NCI-H1105 (cell line): ENCODE measurements at places on chromosomes 3 and 15.

DNA sequence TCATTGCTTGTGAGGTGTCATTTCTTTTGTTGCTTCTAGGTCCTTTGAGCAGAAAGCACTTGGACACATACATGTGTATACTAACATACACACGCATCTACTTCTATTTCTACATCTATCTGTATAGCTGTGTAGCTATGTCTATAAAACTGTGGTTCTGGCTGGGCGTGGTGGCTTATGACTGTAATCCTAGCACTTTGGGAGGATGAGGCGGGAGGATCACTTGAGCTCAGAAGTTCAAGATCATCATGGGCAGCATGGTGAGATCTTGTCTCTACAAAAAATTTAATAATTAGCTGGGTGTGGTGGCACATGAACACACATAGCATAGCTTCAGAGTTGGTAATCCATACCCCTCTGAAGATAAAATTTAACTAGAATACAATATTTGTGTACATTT, 65.0 kb upstream of the MAGI1 start:
- DNase-seq, result no peak

- DNase-seq, result no peak
Observed at GRCh38 chr15:76353023-76353577, 16.5 kb downstream of the ISL2 start.

- no peak for DNase-seq
Observed at GRCh38 chr15:87032295-87032694, 952.6 kb downstream of the AGBL1 start.

DNA sequence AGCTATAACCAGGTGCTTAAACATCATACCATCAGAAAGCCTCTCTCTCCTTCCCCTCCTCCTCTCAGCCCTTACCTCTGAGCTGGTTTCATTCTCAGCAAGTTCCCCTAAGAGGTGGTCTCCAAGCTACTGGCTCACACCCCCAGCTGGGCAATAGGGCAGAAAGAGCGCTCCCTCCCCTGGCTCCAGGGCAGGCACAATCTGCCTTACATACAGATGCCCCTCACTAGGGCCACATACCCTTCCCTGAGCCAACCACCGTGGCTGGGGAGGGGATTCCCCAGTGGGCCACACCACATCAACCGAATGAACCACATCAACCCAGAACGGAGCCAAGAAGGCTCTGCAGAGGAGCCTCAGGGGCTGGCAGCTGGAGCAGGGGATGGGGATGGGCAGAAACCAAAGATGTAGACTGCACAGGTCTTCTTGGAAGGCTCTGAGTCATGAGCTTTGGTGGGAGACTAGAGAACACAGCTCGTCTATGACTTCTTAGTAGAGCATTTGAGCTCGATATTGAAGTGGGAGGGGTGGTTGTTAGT, 4.6 kb upstream of the FBLN2 start:
- no peak for DNase-seq

DNA sequence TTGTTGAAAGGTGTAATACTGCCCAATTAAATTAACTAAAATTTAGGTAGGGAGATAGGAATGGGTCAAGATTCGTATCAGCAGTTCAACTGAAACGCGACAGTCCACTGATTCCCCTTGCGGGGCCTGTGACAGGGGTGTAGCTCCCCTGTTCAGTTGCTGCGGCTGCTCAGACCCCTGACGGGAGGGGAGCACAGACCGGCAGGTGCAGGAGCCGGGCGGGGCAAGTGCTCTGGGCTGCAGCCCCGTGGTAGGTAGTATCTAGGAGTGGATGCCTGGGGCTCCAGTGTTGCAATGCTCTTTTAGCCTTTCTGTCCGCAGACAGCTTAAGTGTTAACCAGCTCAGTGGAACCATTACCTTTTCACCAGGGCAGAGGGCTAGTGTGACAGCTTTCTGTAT, 164.9 kb downstream of the ROBO2 start:
- DNase-seq, result no peak

- DNase-seq, result no peak
Observed at GRCh38 chr15:44158111-44158510, 37.0 kb downstream of the FRMD5 start.

DNA sequence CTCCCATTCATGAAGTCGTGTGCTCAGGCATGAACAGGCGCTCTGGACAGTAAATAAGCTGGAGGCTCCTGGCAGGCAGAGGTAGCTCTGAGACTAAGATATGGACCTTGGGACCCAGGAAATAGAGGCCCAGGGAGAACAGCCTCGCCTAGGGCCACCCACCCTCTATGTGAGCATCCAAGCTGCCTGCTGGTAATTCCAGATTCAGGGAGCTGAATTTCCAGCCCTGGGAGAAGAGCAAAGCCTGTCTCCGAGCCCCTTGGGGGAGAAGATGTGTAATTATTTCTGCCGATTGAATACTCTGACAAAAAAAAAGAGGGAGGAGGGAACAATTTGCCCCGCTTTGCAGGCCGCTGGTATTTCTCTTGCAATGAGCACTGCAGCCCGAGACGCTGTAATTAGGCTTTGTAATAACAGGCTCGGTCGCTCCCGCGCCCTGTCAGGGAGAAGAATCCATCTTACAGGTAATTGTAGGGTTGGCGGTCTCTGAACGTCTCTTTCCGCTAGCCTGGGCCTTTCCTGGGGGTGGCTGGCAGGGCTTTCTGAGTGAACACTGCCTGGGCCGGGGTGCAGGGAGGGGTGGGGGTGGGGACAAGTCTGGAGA, 131.5 kb downstream of the WNT7A start:
- no peak for DNase-seq

DNA sequence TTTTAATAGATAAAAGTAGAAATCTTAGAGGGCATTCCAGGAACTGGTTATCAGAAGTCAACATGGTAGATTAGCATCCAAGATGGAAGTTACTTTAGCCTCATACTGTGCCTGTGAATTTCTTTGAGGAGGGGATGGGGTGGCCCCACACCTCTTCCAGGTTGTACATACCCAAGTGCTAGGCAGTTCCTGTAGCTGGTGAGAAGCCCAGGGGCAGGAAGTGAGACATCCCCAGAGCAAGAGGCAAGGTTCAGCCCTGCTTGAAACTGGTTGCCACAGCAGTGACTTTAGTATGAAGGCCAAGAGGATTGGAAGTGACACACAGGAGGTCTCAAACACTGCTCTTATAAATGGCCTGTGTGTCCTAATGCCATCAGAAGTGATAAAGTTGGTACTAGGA, 11.9 kb downstream of the GTPBP8 start:
- DNase-seq, result no peak

GRCh38 chr3:58215317-58216025, 4.7 kb upstream of the DNASE1L3 start:
- no peak for DNase-seq

GRCh38 chr3:175489406-175489805, 630.3 kb downstream of the NAALADL2 start:
- no peak for DNase-seq

DNA sequence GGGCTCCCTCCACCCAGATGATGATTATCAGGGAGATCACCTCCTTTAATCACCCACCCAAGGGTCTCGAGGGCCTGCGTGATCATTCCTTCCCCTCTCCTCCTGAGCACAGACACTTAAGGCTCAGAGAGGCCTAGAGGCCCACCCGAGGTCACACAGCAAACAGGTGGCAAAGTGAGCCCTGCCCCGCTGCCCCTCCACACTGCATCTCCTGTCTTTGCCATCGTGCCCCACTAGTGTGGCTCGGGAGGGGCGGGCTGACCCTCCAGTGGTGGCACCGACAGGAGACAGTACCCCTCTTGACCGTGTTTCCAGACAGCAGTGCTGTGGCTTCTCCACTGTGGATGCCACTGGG, 4.9 kb upstream of the PLXND1 start:
- no peak for DNase-seq

DNA sequence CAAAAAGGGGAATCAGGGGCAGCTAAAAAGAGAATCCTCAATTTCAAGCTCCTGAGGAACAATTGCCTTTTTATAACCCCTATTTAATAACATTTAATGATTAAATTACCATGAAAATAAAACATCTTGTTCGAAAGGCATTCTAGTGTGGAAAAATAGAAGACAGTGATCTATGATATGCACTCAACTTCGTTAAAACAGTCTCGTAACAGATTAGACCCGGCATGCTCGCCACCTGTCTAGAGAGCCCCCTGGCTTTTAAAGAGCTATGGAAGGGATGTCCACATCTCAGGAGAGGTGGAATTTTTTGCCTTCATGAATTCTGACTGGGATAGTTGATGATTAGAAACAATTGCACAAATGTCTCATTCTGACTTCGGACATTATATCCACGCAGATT, 153.7 kb upstream of the MDFIC2 start:
- no peak for DNase-seq

GRCh38 chr15:99719096-99719541, 14.1 kb downstream of the LYSMD4 start:
- DNase-seq, result no peak

DNA sequence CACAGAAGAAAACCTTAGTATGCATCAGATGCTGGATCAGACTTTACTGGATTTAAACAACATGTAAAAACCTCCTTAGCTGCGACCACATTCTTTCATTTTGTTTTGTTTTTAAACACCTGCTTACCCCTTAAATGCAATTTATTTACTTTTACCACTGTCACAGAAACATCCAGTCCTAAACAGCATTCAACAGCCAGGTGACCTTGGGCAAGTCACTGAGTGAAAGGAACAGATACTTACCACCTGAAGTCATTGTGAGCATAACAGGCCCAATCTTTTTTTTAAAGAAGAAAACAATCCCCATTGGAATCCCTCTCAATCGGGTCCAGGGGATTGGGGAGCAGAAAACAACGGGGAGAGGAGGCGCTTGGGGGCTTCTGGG, 390 bp downstream of the STARD5 start:
- DNase-seq, result no peak

DNA sequence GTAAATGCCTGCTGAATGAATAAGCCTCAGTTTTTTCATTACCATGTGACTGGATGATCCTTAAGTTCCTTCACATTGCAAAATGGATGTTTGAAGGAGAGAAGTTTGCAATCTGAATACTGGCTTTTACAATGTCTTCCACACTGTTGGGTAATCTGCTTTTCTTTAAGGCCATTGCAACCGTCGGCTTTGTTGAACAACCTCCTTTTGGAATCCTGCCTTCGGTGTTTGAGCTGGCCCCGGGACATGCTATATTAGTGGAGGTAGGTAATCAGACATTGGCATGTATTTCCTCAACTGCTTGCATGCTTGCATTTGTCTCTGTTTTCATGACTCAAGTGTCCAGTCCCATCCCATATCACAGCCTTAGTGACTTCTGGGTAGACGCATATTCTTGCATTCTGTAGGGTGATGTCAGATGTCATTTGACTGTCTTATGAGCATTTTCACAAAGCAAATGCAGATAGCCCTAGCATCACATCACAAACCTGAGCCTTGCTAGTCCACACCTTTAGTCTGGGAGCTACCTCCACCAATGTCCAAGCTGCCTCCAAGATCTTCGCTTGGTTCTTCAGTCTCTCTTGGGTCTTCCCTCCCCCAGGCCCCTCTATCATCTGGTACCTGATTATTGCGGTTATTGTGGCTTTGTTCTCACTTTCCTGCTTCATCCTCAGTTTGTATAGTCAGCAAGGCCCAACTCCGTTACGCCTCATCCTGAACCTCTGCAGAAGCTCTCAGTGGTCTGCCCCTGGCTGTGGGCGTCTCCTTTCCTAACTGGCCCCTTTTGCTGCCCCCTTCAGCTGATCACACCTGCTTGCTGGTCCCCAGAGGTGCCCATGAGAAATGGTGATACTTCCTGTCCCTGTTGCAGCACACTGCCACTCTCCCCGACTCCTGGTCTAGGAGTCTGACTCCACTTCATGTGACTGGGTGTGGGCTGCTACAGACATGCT, 48.5 kb downstream of the ACAA1 start:
- DNase-seq, result no peak

DNA sequence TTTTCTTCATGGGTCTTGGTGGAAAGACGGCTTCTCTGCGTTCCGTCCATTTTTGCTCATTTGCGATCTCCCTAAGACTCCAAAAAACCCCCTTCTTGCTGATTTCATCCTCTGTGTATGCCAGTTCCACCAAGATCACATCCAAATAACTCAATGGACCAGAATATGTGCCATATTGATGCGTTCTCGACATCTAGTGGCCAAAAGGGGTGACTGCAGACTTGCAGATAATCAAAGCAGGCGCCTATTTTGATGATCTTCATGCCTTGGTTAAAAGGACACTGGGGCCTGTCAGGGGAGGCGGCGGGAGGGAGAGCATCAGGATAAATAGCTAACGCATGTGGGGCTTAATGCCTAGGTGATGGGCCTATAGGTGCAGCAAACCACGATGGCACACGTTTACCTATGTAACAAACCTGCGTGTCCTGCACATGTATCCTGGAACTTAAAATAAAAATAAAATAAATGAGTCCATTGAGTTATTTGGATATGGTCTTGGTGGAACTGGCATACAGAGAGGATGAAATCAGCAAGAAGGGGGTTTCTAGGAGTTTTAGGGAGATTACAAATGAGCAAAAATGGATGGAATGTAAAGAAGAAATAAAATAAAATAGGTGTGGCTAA, 104.2 kb upstream of the RAD18 start:
- peak; percentile 7 for DNase-seq

DNA sequence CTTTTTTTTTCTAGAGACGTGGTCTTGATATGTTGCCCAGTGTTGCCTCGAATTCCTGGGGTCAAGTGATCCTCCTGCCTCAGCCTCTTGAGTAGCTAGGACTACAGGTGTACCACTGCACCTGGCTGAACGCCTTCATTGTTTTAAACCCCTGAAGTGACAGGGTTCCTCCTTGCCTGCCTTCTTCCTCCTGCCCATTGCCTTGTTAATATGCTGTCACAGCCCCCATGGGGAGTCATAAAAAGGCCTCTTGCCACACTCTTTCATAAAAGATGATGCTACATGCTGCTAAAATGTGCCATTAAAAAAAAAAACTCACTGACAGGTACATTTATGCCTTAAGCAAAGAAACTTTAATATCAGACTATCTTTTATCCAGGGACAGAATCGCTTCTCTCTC, 116.8 kb upstream of the SKOR1 start:
- DNase-seq, result no peak

DNA sequence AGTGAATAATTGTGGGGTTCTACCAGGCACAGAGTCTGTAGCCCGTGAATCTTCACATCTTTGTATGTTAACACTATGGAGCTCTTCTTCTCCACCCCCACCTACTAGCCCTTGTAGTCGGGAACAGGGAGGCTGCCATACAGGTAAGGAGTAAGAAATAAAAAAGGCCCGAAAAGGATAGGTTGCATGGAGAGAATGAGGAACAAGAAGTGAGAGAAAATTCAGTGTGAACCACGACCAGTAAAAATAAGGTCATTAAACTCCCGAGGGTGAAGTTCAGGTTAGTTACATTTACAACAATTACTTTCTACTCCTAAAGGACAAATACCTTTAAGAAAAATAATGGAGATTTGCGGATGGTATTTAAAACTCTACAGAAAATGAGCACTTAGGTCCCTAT, 53.3 kb downstream of the OSBPL10 start:
- DNase-seq, result no peak

DNA sequence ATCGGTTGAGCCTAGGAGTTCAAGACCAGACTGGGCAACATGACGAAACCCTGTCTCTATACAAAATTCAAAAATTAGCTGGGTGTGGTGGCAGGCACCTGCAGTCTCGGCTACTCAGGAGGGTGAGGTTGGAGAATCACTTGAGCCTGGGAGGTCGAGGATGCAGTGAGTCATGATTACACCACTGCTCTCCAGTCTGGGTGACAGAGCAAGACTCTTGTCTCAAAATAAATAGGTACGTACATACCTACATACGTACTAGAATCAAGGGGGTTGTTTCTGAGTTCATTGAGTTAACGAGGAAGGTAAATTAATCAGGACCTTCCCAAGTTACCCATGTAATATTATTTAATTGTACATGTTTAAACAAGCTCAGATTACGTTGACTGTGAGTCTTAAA, 97.5 kb downstream of the CHL1 start:
- DNase-seq, result no peak

GRCh38 chr3:175605851-175606250, 746.7 kb downstream of the NAALADL2 start:
- no peak for DNase-seq
